ENCODE measurements at places on chromosomes 2 and 18. TPM values are rescaled to one million over a fixed set of nuclear protein-coding genes. Genes with fewer than 3 reads are reported as not detected.

- no peak for DNase-seq
- H3K4me3 ChIP-seq: no peak overlapping the region
- no peaks in the 10 kb centered on the region for H3K27me3 ChIP-seq
Observed at GRCh38 chr2:192398236-192398635, 203.5 kb upstream of the TMEFF2 start.

- no peak overlapping the region for H3K4me3 ChIP-seq
- H3K27me3 ChIP-seq: no peaks in the 10 kb centered on the region
- H3K36me3 ChIP-seq: no peaks in the 10 kb centered on the region
- no peak overlapping the region for H3K27ac ChIP-seq
Observed at GRCh38 chr2:18094277-18094676, 215.8 kb downstream of the KCNS3 start.

GRCh38 chr2:85712336-85712735 lies 18.2 kb downstream of the GNLY start:
- H3K4me1 ChIP-seq: peaks cover 41% of the 10 kb centered on the region
- no peaks in the 10 kb centered on the region for H3K27me3 ChIP-seq
- no peak overlapping the region for H3K4me3 ChIP-seq
- no peak overlapping the region for H3K27ac ChIP-seq

DNA sequence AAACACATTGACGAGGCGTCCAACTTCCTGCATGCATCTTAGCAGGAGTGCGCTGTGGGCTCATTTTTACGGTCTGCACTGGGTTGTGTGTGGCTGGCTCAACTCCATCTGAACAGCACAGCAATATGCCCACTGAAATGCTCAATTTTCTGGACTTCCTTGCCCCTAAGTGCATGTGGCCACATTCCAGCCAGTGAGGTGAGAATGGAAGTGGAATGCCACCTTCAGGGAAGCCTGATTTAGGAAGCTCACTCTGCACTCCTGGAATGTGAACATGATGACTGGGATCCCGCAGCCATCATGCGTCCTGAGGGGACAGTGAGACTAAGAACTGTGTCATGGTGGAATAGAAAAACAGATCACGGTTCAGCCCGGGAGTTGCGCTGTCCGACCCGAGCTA lies 76.2 kb downstream of the PSMG2 start:
- H3K27me3 ChIP-seq: no peaks in the 10 kb centered on the region
- no peaks in the 10 kb centered on the region for H3K36me3 ChIP-seq
- no peak overlapping the region for H3K27ac ChIP-seq
- DNase-seq: no peak

DNA sequence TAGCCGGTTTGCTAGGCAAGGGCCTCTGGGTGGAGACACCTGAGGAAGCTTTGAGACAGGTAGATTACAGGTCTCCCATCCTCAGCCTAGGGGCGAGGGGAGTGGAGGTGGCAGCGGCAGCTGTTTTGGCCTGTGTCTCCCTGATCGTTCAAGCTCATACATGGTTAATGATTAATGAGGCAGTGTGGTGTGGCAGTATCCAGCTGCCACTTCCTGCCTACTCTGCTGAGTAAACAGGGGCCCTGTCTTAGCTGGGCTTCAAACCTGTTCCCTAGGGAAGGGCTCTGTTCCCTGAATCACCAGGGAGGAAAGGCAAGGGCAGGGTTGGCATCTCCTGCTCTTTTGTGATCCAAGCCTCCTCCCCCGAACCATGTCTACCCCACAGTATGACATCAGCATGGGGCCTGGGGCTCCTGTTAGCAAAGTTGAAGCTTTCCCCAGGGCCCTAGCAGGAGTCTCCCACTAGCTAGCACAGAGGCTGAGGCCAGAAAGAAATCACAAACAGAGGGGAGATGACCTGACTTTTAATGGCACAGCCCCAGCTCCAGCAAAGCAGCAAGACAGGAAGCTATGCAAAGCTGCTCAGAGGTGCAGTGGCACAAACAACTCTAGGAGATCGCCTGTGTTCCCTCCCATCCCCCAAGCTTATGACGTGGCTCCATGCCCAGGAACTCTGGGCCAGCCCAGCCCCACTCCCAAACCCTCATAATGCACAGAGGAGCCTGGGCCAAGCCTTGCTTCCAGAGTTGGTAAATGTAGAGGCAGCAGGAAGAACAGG lies 3.7 kb upstream of the TUBA4B start:
- H3K27ac ChIP-seq: peak overlapping the region; percentile 95
- peaks cover 48% of the 10 kb centered on the region for H3K4me1 ChIP-seq
- no peaks in the 10 kb centered on the region for H3K27me3 ChIP-seq
- peak overlapping the region; percentile 59 for H3K4me3 ChIP-seq
- peak; percentile 81 for DNase-seq
- H3K36me3 ChIP-seq: peaks cover 7% of the 10 kb centered on the region

The STPG4 gene
- total RNA-seq: not detected

DNA sequence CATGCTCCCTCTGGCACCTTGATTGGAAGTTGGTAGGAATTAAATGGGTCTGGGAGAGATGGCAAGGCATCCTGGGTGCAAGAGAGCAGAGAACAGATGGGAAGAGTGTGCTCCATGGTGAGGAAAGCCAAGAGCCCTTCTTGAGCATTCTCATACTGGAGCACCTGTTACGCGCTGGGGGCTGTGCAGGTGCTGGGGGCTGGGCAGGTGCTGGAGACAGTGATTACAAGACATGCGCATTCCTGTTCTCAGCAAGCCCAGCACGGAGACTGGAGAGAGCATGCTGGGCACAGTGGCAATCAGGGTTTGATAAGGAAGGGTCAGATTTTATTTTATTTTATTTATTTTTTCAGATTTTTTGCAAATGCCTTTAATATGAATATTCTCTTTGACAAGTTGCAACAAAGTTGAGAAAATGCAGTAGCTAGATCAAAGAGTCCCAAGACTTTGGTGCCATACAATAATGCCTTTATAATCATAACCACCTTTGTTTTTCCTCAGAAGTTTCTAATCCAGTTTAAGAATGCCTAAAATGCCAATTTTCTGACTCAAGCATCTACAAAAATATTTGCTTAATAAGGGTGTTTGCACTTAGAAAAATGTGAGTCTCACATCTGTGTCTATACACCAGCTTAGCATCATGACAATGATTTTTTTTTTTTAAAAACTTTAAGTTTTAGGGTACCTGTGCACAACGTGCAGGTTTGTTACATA lies 193.3 kb downstream of the RNF152 start:
- no peaks in the 10 kb centered on the region for H3K36me3 ChIP-seq
- H3K4me3 ChIP-seq: no peak overlapping the region
- DNase-seq: no peak
- no peaks in the 10 kb centered on the region for H3K4me1 ChIP-seq
- H3K27ac ChIP-seq: no peak overlapping the region
- no peaks in the 10 kb centered on the region for H3K27me3 ChIP-seq

The IKZF2 gene
- 16.2 TPM for total RNA-seq

The MAL gene
- not detected for total RNA-seq

The UGT1A5 gene
- not detected for total RNA-seq

- no peak for DNase-seq
- H3K4me1 ChIP-seq: no peaks in the 10 kb centered on the region
- no peak overlapping the region for H3K27ac ChIP-seq
- no peak overlapping the region for H3K4me3 ChIP-seq
- H3K36me3 ChIP-seq: no peaks in the 10 kb centered on the region
- H3K27me3 ChIP-seq: no peaks in the 10 kb centered on the region
Observed at GRCh38 chr2:116802671-116803070, 1011.8 kb upstream of the DDX18 start.

GRCh38 chr2:167331636-167332232 lies 443.5 kb downstream of the XIRP2 start:
- no peaks in the 10 kb centered on the region for H3K27me3 ChIP-seq
- no peaks in the 10 kb centered on the region for H3K36me3 ChIP-seq
- H3K27ac ChIP-seq: no peak overlapping the region
- no peak overlapping the region for H3K4me3 ChIP-seq
- no peaks in the 10 kb centered on the region for H3K4me1 ChIP-seq

GRCh38 chr2:168577885-168578284 lies 121.8 kb downstream of the CERS6 start:
- no peak overlapping the region for H3K27ac ChIP-seq
- no peak for DNase-seq
- no peaks in the 10 kb centered on the region for H3K4me1 ChIP-seq
- H3K4me3 ChIP-seq: no peak overlapping the region
- no peaks in the 10 kb centered on the region for H3K27me3 ChIP-seq
- H3K36me3 ChIP-seq: no peaks in the 10 kb centered on the region

The EVA1A gene
- 1.1 TPM for total RNA-seq

DNA sequence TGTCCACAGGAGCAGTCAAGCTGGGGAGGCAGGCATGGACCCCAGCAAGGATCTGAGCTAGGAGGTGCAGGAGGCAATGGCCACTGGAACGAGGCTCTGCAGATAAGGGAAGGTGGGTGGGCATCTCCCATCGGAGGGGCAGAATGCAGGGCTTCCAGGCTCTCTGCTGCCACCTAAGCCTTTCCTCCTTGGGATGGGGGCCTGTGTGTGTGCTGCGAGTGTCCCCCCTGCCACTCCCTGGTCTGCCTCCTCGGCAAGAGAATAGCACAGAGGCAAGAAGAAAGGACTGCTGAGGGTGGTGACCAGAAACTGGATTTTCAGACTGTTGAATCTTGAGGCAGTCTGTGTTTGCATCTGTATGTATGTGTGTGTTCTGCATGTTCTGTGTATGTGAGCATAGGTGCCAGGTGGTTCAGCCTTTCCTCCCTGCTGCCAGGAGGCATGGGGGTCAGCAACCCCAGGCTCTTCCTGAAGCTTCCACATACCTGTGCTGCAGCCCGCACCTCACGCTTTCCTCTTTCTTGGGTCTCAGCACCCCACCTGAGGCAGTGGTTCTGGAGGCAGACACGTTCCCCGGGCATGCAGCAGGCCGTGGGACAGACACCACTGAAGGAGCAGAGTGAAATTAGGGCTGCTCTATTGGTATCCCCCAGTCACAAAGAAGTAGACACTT lies 86.7 kb downstream of the EPAS1 start:
- H3K27me3 ChIP-seq: no peaks in the 10 kb centered on the region
- H3K27ac ChIP-seq: no peak overlapping the region
- H3K4me1 ChIP-seq: peaks cover 30% of the 10 kb centered on the region
- no peak overlapping the region for H3K4me3 ChIP-seq
- peaks cover 59% of the 10 kb centered on the region for H3K36me3 ChIP-seq
- DNase-seq: no peak

- H3K36me3 ChIP-seq: no peaks in the 10 kb centered on the region
- no peaks in the 10 kb centered on the region for H3K27me3 ChIP-seq
- DNase-seq: no peak
- no peak overlapping the region for H3K4me3 ChIP-seq
Observed at GRCh38 chr2:35428548-35428947, 927.0 kb upstream of the CRIM1 start.

DNA sequence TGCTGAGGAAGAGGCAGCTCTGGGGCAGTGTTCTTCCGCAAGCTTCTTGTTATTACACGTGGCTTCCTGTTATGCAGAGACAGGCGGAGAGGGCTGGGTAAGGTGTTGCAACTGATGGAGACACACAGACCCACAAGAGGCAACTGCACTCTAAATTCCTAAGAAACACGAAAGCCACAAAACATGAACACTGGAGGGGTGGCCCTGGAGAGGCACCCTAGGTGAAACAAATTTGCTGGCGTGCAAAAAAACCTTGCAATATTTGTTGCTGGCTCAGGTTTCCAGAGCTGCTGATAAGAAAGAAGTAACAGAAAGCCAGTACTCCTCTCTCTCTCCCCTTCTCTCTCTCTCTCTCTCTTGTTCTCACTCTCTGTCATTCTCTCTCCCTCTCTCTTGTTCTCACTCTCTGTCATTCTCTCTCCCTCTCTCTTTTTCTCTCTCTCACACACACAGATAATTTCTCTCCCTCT lies 31.8 kb downstream of the ARHGAP25 start:
- no peak overlapping the region for H3K4me3 ChIP-seq
- H3K27me3 ChIP-seq: no peaks in the 10 kb centered on the region
- no peak overlapping the region for H3K27ac ChIP-seq

- DNase-seq: no peak
- H3K4me1 ChIP-seq: no peaks in the 10 kb centered on the region
- no peaks in the 10 kb centered on the region for H3K36me3 ChIP-seq
- no peak overlapping the region for H3K27ac ChIP-seq
- no peaks in the 10 kb centered on the region for H3K27me3 ChIP-seq
Observed at GRCh38 chr18:6561016-6561415, 146.3 kb upstream of the L3MBTL4 start.

DNA sequence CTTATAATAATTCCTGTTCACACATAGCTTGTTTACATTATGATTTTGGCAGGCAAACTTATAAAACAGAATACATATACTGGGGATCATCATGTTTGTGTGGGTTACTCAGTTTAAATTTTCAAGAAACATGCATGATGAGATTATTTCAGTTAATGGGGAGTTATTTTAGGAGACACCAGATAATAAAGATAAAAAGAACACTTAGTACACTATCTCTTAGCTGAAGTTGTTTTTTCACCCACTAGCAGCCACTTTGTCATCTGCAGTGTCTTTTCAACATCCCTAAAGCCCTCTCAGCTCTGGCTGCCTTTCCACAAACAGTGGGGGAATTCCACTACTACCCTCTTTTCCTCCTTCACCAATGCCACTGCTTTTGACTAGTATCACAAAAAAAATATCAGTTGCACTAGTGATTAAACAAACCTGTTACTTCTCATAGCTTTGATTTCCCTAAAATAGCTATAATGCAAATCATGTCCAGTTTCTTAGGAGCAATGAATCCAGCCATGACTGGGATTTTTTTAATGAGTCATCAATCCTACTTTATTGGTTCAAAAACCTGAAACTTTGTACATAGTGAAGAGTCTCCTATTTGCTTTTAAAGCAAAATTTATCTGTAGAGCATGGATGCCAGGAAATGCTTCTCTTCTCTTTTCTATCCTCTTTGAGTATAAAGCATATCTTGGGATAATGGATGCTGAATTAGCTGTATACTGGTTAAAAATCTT lies 156.7 kb upstream of the TFPI start:
- no peaks in the 10 kb centered on the region for H3K36me3 ChIP-seq
- no peak overlapping the region for H3K4me3 ChIP-seq
- H3K27me3 ChIP-seq: no peaks in the 10 kb centered on the region
- no peak overlapping the region for H3K27ac ChIP-seq

GRCh38 chr2:239876271-239876947 lies 148.7 kb downstream of the NDUFA10 start:
- H3K27me3 ChIP-seq: no peaks in the 10 kb centered on the region
- H3K4me1 ChIP-seq: peaks cover 6% of the 10 kb centered on the region
- H3K4me3 ChIP-seq: no peak overlapping the region
- no peak for DNase-seq
- no peaks in the 10 kb centered on the region for H3K36me3 ChIP-seq

DNA sequence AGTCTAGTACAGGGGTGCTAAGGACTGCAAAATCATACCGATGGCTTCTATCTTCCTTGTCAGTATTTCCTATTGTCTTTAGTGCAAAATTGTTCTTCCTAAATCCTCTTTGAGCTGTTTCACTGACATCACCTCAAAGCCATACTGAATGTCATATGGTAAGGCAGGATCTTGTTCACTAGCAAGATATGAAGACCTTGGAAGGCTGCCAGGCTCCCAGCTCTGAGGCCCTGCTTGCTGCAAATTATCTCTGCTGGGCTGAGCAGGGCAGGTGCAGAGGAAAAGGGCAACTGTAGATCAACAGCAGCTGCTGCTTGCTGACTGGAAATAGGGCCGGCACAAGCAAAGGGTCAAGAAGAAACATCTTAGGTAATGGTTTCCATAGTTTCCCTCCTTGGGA lies 58.2 kb downstream of the PMAIP1 start:
- no peaks in the 10 kb centered on the region for H3K36me3 ChIP-seq
- no peak for DNase-seq
- H3K4me1 ChIP-seq: no peaks in the 10 kb centered on the region
- no peaks in the 10 kb centered on the region for H3K27me3 ChIP-seq
- H3K4me3 ChIP-seq: no peak overlapping the region

The IL36G gene
- total RNA-seq: not detected

- H3K27ac ChIP-seq: no peak overlapping the region
- H3K4me1 ChIP-seq: peaks cover 32% of the 10 kb centered on the region
- no peak overlapping the region for H3K4me3 ChIP-seq
Observed at GRCh38 chr2:69744456-69744855, 2.5 kb downstream of the ANXA4 start.

The RAB27B gene
- total RNA-seq: 0.95 TPM

Data from thoracic aorta (tissue), 2 donors.